Activated CD8-positive, alpha-beta memory T cell treated with anti-CD3 and anti-CD28 coated beads for 1 hour (primary cell): ENCODE measurements at places on chromosomes 1 and 21.

GRCh38 chr1:6499296-6499695 lies 7.8 kb upstream of the PLEKHG5 start:
- no peak for DNase-seq

GRCh38 chr1:213296558-213296957 lies 245.5 kb downstream of the RPS6KC1 start:
- DNase-seq, result no peak

DNA sequence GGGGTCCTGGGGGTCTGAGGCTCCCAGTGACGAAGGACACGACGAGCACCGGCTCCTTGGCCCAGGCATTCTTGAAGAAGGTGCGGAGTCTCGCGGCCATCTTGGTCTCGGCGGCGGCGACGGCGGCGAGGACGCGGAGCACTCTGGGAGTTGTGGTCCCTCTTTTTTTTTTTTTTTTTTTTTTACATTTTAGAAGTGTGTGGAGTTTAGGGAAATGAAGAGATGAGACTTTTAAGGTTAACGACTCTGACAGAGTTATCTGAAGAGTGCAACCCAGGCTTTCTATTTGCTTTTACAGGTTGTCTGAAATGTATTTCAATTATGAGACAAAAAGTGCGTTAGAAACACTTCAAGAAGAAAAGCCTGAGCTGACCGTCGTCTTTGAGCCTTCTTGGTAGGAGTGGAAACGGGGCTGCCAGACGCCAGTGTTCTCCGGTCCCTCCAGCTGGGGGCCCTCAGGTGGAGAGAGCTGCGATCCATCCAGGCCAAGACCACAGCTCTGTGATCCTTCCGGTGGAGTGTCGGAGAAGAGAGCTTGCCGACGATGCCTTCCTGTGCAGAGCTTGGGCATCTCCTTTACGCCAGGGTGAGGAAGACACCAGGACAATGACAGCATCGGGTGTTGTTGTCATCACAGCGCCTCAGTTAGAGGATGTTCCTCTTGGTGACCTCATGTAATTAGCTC lies 9.7 kb downstream of the OR2B11 start:
- DNase-seq, result no peak

DNA sequence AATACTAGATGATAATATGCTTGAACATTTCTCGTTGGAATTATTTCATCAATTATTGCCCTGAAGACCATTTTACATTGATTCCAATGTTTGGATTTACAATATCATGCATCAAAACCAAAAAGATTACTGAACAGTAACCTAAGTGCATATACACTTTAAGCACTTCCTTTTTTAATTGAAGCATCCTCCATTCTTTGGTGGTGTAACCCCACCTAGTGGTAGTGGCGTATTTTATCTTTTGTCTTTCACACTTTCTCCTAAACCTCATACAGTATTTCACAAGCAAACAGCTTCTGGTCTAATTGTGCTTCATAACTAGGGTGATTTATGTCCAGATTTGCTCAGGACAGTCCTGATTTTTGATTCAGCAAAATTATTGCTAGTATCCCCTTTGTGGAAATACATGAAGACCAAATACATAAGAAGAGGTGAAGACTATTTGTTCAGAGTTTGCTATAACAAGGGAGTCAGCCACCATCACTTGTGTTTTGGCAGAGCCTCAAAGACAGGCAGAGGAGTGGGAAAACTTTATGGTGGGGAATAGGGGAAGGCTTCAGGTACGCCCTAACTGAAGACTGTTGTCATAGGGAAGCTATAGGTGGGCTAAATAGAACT lies 3.4 kb upstream of the NVL start:
- DNase-seq, result no peak

- no peak for DNase-seq
These were observed 17.0 kb upstream of the ROR1 start for GRCh38 chr1:63756839-63757238.

DNA sequence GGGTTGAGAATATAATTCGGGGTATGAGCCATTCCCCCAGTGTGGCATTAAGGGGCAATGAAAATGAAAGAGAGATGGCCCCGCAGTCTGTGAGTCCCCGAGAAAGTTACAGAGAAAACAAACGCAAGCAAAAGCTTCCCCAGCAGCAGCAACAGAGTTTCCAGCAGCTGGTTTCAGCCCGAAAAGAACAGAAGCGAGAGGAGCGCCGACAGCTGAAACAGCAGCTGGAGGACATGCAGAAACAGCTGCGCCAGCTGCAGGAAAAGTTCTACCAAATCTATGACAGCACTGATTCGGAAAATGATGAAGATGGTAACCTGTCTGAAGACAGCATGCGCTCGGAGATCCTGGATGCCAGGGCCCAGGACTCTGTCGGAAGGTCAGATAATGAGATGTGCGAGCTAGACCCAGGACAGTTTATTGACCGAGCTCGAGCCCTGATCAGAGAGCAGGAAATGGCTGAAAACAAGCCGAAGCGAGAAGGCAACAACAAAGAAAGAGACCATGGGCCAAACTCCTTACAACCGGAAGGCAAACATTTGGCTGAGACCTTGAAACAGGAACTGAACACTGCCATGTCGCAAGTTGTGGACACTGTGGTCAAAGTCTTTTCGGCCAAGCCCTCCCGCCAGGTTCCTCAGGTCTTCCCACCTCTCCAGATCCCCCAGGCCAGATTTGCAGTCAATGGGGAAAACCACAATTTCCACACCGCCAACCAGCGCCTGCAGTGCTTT lies 9.4 kb downstream of the PROX1 start:
- DNase-seq, result no peak

GRCh38 chr21:26471099-26471471 lies 102.0 kb downstream of the CYYR1 start:
- DNase-seq, result no peak

GRCh38 chr1:35030756-35031446 lies 844 bp downstream of the ZMYM6 start:
- peak; percentile 11 for DNase-seq

GRCh38 chr1:215290018-215290417 lies 207.5 kb downstream of the KCNK2 start:
- no peak for DNase-seq

DNA sequence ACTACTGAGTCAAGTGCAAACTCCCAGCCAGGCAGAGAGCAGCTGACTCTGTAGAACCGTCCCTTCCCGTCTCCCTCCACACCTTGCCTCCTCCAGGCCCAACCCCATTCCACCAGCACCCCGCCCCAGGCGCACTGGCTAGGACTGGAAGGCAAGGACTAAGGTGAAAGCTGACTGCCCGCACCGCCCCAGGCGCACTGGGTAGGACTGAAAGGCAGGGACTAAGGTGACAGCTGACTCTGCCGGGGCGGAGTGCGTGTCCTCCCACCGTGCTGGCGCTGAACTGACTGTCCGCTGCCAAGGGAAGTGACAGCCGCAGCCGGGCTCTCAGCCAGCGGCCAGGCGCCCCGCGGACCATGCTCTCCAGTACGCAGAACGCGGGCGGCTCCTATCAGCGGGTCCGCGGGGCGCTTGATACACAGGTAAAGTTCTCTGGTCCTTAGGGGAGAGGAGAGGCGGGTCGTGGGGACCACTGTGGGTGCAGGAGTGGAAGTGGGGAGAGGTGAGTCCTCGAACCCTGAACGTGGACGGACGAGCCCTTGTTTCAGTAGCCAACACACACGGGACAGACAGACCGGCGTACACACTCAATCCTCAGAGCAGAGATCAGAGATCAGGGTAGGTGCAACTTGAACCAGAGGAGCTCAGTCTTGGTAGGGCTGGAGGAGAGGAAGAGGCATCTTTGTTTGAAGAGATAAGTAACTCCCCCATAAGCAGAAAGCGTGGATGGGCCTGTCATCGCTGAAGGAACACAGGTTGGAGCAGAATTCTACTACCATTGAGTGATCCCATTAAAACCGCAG lies 58.0 kb downstream of the RBM11 start:
- no peak for DNase-seq

DNA sequence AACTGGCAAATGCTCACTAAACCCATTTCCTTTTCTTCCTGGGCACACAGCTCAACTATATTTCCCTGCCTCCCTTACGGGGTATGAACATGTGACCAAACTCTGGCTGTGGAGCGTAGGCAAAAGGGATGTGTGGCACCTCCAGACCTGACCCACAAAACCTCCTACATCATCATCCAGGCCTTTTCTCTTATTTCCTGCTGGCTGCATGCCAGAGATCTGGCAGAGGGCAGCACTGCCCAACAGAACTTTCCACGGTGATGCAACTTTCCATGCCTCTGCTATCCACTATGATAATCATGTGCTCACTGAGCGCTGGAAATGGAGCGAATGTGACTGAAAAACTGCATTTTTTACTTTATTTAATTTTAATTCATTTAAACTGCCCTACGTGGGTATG lies 99.6 kb upstream of the CACNA1E start:
- DNase-seq, result no peak

DNA sequence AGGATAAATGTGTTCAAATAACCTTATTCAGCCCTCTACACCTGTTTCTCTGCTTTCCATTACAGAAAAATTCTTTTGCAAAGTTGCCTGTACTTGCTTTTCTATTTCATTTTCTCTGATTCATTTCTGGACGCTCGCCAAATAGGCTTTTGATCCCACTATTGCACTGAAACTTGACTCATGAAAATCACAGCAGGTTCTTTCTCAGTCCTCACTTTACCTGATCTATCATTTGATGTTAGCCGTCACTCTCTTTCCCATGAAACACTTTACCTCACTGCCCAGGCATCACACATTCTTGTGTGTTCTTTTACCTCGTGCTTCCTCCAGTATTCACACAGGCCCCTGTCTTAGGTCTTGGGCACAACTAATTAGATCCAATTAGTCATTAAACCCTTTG lies 26.2 kb downstream of the HSPA13 start:
- no peak for DNase-seq

GRCh38 chr21:25039461-25040380 lies 567.6 kb downstream of the MRPL39 start:
- DNase-seq, result no peak

GRCh38 chr1:219701476-219701875 lies 88.6 kb upstream of the ZC3H11B start:
- no peak for DNase-seq

DNA sequence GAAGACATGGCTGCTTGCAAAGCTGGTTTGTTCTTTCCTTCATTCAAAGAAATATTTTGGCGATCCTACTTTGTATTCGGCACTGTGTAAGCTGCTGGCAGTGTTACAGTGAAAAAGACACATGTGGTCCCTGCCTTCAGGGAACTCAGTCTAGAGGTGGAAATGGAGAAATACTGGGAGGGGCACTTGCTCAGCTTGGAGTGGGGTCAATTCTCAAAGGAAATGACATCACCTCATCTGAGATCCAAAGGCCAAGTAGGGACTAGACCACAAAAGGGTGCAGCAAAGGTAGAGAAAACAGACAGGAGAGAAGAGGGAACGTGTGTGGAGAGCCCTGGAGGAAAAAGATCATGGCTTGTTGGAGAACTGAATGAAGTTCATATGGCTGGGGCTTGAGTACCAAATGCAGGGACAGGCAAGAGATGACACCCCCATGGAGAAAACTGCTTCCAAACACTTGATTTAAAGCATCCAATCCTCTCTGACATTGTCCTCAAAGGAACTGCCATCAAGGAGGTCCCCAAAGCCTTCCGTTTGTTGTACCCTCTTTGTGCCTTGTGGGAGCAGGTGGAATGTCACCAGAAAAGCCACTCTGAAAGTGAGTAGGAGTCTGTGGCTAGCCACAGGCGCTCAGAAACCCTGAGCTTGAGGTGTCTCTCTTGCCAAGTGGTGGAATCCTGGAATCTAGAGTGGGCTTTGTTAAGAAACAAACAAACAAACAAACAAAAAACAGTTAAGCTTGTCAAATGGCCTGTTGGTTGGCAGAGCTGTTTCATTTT lies 48.3 kb upstream of the TDRD10 start:
- DNase-seq, result no peak

DNA sequence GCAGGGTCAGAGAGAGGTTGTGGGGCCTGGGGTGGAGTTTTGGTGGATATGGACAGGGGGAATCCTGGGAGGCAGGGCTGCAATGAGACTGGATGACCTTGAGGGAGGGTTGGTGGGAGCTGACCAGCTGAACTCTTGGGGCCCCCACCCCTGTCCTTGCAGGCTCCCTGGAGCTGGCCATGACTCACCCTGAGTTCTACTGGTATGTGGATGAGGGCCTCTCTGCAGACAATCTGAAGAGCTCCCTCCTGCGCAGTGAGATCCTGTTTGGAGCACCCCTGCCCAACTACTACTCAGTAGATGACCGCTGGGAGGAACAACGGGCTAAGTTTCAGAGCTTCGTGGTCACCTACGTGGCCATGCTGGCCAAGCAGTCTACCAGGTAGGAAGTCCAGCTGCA lies 23.6 kb downstream of the DISP3 start:
- no peak for DNase-seq
